ENCODE measurements at places on chromosomes 5 and 9. TPM values are rescaled to one million over a fixed set of nuclear protein-coding genes. Genes with fewer than 3 reads are reported as not detected.

Gene DMRT1
- not detected for polyA plus RNA-seq

Gene ZNF608
- polyA plus RNA-seq: 12.4 TPM

Gene GABRA1
- polyA plus RNA-seq: not detected

Gene RGS14
- 30.7 TPM for polyA plus RNA-seq

Gene DENND1A
- polyA plus RNA-seq: 28.0 TPM

GRCh38 chr9:129671519-129671918 lies 6.1 kb downstream of the PRRX2 start:
- no peak for DNase-seq

GRCh38 chr5:20470997-20471396 lies 483.0 kb upstream of the CDH18 start:
- no peak for DNase-seq

DNA sequence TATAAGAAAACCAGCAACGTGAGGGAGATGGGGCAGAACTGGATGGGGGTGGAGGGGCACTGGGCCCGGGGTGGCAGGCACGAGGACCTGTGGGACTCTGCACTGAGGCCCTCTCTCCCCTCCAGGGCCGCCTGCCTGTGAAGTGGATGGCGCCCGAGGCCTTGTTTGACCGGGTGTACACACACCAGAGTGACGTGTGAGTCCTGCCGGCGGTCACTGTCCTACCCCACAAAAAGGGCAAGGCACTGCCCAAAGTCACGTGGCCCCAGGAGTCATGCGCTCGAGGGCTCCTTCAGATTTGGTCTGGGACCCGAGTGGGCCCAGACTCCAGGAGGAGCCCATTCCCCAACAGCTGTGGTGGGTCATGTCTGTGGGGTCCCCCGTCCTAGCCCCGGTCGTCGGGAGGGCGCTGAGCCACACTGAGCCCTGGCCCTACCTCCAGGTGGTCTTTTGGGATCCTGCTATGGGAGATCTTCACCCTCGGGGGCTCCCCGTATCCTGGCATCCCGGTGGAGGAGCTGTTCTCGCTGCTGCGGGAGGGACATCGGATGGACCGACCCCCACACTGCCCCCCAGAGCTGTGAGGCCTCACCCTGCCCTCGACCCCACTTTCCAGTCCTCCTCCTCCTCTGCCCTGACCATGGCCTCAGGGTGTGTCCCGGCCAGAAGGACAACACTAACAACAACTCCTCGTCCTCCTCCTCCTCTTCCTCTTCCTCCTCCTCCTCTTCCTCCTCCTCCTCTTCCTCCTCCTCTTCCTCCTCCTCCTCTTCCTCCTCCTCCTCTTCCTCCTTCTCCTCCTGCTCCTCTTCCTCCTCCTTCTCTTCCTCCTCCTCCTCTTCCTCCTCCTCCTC lies 9.7 kb downstream of the FGFR4 start:
- no peak for DNase-seq

DNA sequence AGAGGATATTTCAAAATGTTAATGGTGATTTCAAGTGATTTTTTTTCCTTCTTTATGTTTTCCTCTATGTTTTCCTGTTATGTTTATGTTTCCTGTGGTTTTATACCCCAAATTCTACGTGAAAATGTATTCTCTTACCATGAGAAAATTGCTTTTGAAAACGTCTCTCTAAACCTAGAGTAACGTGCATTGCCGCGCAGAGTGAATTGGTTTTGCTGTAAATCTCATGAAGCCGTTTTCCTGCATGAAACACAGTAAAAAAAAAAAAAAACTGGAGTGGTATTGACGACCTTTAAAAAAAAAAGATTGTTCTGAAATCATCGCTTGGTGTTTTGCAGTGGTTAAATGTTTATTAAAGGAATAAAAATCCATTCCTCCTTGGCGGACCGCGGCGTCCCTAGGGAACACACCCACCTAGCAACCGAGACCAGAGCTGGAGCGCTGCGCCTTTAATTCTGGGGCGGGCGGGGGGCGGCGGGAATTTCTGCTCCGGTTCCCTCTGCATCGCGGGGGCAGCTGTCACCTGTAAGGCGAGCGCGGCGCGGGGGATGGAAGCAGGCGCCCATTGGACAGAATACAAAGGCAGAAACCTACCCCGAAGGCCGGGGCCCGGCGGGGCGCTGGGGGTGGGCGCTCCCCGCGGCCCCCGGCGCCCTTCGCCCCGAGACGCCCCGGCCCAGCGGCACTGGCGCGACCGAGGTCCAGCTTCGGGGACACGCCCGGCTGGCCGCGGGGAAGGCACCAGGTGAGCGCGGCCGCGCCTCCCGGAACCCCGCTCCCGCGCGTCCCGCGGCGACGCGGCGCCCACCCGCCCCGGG lies at the start of gene SOWAHA:
Gene SOWAHA (plus strand): TSS at position 522 of the 818 bp plus-strand sequence. CDS start 320 bp downstream, outside the sequence.
- DNase-seq: peak; percentile 64

- no peak for DNase-seq
Observed at GRCh38 chr5:34790069-34790468, 48.9 kb upstream of the TTC23L start.

DNA sequence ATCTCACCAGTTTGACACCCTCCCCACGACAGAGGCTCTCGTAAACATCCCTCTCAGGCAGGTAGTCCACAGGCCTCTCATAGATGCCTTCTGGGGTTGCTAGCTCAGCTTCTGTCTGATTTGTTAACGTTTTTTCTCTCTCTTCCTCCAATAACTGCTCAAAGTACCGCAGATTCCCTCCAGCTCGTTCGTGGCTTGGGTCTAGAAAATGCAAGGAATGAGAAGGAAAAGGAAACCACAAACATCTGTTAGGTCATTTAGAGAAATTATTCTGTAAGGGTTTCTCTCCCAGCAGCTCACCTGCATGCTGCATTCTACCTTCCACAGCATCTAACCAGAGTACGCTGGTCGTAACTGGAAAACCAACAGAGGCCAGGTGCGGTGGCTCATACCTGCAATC lies 18.5 kb downstream of the P4HA2 start:
- DNase-seq: no peak

GRCh38 chr9:131405858-131406537 lies 12.1 kb downstream of the PRRC2B start:
- DNase-seq: no peak

DNA sequence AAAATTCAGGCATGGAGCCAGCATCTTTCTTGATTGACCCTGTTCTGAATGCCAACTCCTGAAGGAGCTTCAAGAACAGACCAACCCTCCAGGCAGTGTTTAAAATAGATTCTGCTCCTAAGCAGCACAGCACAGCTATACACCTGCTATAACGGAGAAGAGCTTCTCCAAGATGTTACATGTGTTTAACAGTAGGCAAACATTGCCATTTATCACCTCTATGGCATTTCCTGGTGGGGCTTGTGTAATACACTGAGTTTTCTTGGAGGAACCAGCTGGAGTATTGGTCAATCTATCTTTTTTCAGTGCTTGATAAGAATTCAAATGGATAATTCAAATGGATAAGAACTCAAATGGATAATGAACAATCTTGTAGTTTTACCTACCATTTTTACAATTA lies 615.1 kb downstream of the CDH12 start:
- DNase-seq: no peak

DNA sequence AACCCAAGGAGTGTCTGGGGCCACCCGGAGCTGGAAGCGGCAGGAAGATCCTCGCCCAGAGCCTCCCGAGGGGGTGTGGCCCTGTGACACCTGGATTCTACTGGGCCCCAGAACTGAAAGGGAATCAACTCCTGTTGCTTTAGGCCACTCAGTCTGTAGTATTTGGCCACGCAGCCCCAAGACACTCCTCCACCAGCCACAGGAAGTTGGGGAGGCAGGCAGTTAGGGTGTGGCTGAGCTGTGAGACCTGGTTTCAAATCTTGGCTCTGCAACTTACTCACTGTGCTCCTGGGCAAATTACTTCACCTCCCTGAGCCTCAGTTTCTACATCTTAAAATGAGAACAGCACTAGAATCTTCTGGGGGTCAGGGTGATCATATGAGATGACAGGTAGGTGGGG lies 119.8 kb upstream of the PPP1R26 start:
- no peak for DNase-seq

DNA sequence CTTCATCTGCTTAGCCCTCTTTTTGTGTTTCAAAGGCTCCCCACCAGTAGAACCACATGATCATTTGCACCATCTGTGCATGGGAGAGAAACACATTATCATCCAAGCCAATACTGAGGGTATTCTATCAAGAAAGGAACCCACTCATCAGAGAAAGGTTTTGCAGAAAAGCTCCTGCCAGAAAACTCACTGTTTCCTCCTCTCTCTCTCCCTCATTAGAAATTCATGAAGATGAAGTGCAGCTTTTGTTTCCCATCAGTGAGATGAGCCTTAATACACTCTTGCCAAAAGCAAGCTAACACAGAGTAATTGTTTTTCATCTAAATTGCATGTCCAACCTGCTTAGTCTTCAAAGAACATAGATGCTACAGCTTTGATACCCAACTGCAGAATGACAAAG lies 142.4 kb upstream of the GRAMD2B start:
- DNase-seq: no peak

GRCh38 chr5:125043781-125044391 lies 297.4 kb upstream of the ZNF608 start:
- DNase-seq: peak; percentile 21

DNA sequence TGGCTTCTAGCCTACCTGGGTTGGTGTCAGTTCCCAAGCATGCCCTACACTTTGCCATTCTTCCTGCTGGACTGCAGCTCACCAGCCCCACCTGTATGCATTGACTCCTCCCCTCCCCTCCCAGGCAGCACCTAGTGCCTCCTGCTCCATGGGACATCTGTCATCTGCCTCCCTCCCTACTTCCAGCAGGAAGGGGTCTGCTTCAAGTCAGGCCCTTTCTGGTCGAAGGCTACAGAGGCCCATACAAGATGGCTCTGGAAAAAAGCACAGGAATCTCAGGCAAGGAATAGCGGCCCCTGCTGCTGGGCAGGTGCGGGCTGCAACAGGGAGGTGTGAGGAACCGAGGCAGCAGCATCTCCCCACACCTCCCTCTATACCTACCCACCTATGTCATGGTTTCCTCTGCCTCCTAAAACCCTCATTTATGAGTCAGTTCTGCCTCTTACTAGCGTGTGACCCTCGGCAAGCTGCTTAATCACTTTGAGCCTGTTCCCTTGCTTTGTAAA lies 19.7 kb downstream of the WWC1 start:
- no peak for DNase-seq

DNA sequence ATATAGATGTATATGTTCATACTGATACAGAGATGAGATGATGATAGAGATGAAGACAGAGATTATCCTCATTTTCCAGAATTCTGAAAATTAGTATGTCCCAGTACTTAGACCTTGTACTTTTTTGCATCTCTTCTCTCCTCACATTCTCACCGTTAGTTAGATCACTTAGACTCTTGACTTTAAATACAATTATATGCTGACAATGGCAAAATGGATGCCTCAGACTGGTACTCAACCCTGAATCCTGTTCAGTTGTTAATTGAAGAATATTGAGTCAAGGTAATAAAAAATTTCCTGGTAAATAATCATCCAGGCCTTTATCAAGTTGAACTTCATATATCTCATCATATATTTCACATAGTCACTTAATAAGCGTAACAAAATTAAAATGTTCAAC lies 505.4 kb downstream of the EFNA5 start:
- no peak for DNase-seq

GRCh38 chr9:22682536-22682935 lies 235.9 kb downstream of the DMRTA1 start:
- no peak for DNase-seq

DNA sequence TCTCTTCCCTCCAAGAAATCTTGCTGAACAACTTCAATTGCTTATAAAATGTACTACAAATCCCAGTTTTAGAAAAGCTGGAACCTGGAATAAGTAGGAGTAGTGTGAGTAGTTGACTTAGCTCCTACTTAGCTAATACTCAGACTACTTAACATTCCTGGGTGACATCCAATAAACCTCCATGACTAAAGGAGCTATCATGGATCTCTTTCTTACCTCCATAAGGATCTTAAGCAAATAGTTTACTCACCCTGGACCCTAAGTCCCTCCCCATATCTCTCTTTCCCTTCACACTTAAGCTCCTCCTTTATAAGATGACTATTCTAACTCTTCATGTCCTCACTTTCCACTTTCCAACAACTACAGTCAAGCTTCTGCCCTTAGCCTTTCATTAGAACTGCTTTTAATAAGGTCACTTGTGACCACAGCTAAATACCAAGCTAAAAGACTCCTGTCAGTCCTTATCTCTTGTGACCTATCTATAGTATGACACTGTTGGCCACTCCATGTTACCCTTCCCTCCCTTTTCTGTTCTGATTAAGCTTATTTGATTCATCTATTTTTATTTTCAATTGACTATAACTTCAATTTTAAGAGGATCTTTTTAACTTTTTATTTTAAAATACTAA lies 194.9 kb downstream of the RFX3 start:
- DNase-seq: no peak

- no peak for DNase-seq
Observed at GRCh38 chr5:171365351-171365750, 22.3 kb upstream of the NPM1 start.
